ENCODE measurements at places on chromosomes 3 and 15. TPM values are rescaled to one million over a fixed set of nuclear protein-coding genes. Genes with fewer than 3 reads are reported as not detected.

DNA sequence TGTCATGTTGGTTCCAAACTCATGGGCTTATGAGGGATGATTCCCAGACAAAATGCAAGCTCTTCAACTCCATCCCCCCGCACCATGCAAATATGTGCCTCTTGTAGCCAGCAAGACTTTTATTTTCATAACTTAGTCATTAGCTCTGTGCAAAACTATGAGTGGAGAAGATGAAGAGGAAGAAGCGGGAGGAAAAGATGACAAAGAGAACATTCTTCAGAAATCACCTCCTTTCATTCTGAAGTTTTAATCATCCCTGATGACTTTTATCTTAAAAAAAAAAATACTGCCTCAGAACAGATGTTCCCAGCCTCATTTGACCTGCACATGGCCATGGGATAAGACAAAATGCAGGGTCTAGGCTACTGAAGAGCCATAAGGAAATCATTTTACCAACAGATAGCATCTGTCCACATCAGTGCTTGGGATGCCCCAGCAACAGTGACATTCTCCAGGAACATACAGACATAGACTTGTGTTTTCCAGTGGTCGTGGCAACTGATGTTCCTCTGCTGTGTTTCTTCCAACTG lies 145.5 kb downstream of the WNT5A start:
- no peak for DNase-seq

GRCh38 chr3:55487381-55488241 lies 505 bp upstream of the WNT5A start:
- DNase-seq: peak; percentile 35

HRG gene
- total RNA-seq: not detected

DNA sequence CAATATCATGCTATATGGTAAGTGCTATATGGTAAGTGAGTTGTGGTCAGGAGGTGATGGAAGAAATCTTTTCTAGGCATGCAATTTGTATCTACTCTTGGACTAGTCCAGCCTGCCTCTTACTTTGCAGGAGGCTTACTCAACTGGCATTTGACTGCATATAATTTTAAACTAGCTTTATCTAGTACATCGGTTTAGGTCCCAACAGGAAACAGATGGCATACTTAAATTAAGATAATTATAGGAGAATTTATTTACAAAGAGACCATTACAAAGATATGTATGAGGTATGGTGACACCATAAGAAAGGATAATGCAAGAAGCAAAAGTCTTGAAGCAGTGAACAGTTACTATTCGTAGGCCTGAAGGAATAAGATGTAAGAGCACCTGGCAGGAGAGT lies 7.8 kb downstream of the SLC28A2 start:
- no peak for DNase-seq

DUOX1 gene
- not detected for total RNA-seq

SLC51A gene
- total RNA-seq: not detected

DNA sequence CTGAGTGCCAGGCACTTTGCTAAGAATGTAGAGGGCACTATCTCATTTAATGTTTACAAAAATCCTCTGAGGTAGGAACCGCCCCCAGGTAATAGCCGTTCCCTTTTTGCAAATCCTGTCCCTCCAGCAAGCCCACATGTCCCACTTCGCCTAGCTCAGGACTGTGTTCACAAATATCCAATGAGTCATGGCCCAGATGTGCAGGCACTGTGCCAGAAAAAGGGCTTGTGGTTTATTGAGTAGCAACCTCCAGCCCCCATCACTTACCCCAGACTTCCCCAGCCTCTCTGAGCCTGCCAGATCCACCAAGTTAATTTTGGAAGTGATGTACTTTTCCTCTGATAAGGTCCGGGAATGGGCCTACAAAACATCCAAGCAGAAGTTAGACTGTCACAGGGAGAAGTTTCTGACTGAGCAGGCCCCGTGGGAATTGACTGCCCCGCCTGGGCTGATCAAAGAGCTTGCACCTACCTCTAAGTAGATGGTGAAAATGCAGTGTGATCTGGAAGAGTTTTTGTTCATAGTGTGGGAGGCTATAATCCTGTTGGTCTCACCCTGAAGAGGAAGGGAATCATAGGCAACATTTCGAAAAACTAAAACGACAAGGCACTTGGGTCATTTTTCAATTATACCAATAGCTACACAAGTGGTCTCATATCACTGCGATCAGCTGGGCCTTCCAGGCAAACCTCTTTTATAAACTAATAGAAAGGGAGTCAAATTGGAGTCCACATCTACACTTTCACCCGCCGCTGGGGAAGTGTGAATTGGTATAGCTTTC lies 15.7 kb downstream of the KIF9 start:
- no peak for DNase-seq

GRCh38 chr3:70386846-70387245 lies 74.4 kb upstream of the MDFIC2 start:
- no peak for DNase-seq

KLHDC8B gene
- 45.2 TPM for total RNA-seq

GRCh38 chr3:55066551-55067047 lies 138.7 kb upstream of the LRTM1 start:
- DNase-seq: no peak

GLDN gene
- total RNA-seq: 1.7 TPM

DNA sequence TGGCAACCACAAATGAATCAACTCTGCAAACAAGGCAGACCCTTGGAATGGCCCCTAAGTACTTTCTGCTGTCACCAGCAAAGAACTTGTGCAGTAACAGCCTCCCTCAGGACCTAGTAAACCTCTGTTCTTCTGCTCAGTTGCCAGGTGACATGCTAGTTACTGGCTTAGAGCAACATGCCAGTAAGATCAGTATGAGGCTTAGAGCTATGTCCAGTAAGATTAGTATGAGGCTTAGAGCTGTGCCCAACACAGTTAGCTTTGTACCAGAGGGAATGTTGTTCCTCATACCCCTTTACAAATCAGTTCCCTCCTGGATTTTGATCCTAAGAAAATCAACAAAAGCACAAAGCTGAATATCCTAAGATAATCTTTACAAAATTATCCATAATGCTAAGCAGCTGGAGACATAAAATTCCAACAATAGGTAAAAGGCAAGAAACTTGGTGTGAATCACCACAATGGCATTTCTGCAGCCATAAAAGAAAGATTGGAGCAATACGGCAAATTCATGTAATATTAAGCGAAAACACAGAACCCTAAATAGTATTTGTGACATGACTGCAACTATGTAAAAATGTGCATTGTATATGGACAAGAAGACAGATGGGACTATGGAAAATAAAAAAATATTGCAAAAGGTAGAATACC lies 107.3 kb upstream of the LPP start:
- DNase-seq: no peak

ISG20 gene
- total RNA-seq: 1.1 TPM

SPINK8 gene
- total RNA-seq: not detected

DNA sequence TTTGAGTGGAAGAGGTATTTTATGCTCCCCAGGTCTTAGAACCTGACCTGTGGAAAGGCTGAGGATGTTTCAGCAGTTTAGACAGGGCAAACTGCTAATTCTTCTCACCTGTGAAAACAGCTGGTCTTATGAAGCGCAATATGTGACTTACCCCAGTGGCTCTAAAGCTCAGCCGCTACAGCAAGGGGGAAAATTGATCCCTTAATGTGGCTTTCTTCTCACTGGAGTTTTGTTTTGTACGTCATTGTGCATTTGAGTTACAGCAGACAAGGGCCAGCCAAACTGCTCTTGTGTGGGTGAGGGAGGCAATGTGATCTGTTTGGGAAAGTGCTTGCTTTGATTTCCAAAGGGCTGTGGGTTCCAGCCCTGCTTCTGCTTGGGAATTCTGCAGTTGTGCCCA lies 293.4 kb upstream of the LRRFIP2 start:
- DNase-seq: no peak

GRCh38 chr15:37072181-37072580 lies 28.2 kb downstream of the MEIS2 start:
- DNase-seq: no peak

GPR87 gene
- not detected for total RNA-seq

DNA sequence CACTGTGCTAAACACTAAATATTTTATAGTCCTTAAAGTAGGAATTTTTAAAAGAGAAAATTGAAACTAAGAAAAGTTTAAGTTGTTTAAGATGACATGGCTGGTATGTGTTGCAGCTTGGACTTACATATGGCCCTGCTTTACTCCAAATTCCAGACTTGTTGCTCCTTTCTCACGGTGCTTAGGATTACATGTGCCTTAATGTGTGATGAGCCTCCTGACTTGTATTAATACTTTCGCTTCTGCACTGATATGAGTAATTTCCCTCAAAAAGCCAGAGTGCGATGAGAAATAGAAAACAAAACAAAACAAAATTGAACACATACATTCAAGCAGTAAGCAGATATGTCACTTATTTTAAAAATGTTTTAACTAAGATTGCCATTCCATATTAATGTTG lies 250.2 kb downstream of the VGLL3 start:
- DNase-seq: no peak

DNA sequence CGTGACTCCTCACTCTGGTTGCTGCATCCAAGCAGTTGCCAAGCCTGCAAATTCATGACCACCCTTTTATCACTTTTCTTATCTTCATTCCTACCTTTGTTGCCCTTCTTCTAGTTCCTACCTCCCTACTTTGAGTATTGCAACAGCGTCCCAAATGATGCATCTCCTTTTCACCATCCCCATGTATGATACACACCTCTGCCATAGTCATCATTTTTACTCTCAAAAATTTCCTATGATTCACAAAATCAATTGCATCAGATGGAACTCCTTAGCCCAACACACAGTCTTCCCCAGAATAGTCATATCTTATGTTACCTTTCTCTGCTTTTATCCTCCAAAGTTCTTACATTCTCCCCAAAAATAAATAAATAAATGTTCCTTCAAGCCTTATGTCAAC lies 262.6 kb downstream of the TBL1XR1 start:
- DNase-seq: no peak

HTR3E gene
- total RNA-seq: not detected

- DNase-seq: no peak
These were observed 490.3 kb downstream of the MECOM start for GRCh38 chr3:169173231-169173630.

DNA sequence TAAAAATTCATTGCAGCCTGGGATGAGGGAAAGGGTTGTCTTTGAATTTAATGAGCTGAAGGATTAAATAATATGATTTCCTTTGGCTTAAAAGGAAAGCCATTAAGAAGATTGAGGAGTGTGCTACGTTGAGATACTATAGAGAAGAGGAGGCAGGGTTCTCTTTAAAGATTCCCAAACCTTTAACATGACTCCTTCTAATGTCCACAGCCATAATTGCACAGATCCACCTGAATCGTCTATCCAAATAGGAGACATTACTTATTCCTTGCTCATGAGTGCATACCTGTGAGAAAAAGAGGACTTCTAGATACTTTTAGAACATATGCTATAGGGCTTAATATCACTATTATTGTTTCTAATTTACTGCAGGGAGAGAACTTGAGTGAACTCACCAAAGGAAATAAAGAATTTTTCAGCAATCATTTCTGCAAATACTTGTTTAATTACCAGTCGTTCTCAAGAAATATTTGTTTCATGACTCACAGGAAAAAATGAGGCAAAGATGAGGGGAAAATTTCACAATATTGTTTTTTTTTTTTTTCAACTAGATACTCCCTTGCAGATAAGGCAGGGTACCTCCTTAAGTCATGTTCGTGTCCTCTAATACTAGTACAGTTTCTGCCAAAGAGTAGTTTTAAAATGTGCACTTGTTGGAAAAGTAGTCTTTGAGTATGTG lies 8.9 kb upstream of the SUCNR1 start:
- no peak for DNase-seq

GRCh38 chr3:81884791-81885190 lies 123.3 kb upstream of the GBE1 start:
- no peak for DNase-seq

DNA sequence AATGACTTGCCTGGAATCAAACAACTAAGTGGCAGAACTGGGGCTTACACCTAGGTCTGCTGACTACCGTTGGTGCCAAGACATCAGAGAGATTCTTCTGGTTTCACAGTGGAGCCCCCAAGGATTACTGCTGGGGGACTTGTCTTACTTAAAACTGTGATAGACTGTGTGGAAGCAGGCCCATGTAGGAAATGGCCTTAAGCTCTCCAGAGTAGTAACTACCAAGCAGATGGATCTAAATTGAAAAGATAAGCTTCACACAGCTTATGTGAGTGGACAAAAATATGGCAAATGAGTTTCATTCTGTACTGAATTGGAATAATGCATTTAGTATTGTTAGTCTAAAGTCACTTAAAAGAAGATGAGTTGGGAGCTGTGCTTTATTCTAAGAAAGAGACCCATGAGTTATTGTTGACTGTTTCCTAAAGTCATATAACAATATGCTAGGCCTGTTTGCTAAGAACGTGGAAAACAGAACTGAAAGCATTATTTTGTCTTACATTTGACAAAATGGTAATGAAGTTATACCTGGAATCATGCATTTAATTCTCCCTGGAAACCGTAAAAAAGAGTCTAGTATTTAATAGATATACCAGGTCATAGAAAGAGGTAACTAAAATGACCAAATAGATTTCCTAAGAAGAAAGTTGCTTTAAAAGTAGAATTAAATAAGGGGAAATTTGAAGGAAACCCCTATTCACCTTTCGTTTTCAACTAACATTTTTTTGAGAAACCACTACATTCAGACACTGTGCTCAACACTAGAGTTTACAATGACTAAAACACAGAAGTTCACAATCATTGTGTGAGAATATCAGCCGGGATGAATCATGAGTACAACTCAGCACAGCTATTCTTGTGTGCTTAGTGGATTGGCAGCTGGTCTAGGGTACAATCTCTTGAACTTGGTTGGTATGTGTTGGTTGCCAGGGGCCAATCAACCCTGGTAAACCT lies 13.0 kb upstream of the MAPK6 start:
- DNase-seq: no peak

CCNB2 gene
- 99.2 TPM for total RNA-seq

DNA sequence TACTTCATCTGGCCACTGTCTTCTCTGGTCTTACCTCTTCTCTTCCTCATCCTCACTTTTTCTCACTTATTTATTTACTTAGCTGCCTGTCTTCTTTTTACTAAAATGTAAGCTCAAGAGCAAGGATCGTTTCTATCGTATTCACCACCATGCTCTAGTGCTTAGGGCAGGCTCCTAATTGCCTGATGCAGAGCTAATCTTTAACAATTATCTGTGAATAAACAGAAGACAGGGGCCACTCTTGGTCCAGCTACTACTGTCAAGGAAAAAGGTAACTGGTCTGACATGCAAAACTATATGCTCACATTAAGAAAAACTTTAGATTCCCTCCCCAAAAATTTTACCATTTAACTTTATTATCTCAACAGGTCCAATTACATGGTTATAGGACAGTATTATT lies 17.5 kb downstream of the PIK3R4 start:
- no peak for DNase-seq

SMCO1 gene
- total RNA-seq: not detected

DNA sequence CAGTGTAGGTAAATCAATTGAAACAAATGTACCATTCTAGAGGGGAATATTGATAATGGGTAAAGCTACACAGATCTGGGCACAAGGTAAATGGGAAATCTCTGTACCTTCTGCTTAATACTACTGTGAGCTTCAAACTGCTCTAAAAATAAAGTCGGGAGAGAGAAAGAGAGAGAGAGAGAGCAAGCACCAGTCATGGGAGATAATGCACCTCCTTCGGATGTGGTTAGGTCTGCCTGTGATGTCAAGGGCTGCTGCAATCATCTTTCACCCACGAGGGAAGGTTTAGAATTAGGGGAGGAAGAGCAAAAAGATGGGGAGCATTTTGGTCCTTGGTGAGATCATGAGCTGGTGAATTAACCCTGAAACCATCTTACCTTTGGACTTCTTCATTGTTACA lies 219.1 kb downstream of the ZNF385D start:
- no peak for DNase-seq

ISLR2 gene
- 10.9 TPM for total RNA-seq

MAP1A gene
- total RNA-seq: 24.3 TPM

- DNase-seq: no peak
These were observed 12.9 kb upstream of the ULK3 start for GRCh38 chr15:74855857-74856256.

- DNase-seq: no peak
These were observed 438.6 kb downstream of the ROBO1 start for GRCh38 chr3:79329154-79329553.
